ENCODE measurements at places on chromosomes 6 and 20.
A peak's percentile ranks its signal among the peaks of the same experiment; 100 is the strongest.

DNA sequence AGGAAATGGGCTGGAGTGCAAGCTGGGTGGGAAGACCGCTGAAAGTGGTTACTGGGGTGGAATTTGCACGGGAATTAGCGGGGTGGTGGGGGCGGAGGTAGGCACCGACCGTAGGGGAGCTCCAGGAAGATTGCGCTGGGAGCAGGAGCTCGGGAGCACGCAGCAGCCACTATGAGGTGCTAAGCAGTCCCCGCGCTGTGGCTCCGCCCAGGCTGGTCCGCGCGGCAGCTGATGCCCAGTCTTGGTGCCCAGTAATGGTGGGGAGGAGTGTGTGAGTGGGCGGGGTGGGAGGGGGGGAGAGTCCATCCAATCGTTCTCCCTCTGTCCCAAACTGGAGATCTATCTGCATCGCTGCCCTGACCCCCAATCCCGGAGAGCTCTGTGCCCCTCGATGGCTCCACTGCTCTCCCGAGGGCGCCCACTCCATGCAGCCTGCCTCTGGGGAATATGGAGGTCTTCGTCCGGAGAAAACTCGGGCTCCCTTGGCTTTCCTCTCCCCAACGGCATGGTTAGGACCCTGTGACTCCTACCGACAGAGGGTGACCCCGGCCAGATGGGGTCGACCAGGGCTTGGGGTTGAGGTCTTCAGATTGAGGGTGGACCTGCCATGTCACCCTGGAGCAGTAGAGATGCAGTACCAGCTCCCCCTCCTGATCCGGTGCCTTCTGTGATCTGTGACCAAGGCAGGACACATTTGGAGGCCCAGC lies 5.3 kb downstream of the TP53TG5 start:
- DNase-seq = peak; percentile 35

- DNase-seq = no peak
Measured at GRCh38 chr6:140370976-140371870, 996.8 kb upstream of the CITED2 start.

- DNase-seq = no peak
Measured at GRCh38 chr6:35518566-35519312, 6.0 kb upstream of the TULP1 start.

GRCh38 chr20:58054082-58054779 lies 174.2 kb downstream of the ANKRD60 start:
- DNase-seq = no peak

- DNase-seq = no peak
Measured at GRCh38 chr6:16163066-16163465, 34.2 kb downstream of the MYLIP start.

DNA sequence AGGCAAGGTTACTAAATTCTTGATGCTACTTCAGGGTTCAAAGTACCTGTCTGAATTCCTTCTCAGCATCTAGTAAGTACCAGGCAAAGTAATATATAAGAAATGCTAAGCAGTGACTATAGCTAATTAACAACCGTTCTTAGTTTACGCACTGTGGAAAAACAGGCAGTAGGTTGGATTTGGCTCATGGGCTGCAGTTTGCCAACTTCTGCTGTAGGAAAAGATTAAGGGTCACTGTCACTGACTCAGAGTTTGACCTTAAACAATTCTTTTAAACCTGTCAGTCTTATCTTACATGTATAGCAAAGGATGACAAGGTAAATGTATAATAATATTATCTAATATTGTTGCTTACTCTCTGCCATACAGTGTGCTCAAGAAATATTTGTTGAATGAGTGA lies 42.3 kb downstream of the CTNNBL1 start:
- DNase-seq = no peak

DNA sequence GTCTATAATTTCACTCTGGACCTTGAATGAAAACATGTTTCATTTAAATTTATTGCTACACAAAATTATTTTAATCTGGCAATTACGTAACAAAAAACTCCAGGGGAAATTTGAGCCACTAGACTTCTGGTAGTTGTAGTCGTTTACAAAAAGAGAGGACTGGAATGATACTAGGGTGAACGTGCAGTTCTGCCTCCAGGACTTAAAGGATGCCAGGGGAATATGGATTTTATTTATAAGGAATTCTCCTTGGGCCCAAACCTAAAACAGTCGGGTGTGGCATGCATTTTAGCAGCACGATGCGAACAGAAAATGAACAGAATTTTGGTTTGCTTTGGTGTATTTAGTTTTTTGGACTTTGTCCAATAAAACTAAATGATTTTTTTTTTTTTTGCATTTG lies 76.9 kb downstream of the PRL start:
- no peak for DNase-seq

DNA sequence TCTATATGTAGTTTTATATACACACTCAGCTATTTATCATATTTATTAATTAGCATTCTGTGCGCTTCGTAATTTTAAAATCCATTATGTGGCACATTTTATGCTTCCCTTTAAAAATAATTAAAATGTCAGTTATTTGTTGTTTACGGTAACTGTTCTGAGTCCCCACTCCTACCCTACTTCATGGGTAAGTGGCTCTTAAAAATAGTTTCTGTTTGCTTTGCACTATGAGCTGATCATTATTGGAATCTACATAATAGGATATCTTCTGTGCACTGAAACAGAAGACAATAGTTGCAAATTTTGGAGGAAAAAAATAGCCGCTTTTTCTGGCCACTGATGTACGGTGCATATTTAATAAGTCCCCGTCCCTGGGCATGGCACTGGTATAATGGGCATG lies 25.2 kb downstream of the LCA5 start:
- DNase-seq = no peak

- DNase-seq = no peak
Measured at GRCh38 chr20:57559289-57559634, 1.6 kb upstream of the PCK1 start.

GRCh38 chr6:11532097-11532496 lies 5.5 kb upstream of the TMEM170B start:
- no peak for DNase-seq

GRCh38 chr6:63802606-63803206 lies 167.1 kb downstream of the PHF3 start:
- peak; percentile 28 for DNase-seq

DNA sequence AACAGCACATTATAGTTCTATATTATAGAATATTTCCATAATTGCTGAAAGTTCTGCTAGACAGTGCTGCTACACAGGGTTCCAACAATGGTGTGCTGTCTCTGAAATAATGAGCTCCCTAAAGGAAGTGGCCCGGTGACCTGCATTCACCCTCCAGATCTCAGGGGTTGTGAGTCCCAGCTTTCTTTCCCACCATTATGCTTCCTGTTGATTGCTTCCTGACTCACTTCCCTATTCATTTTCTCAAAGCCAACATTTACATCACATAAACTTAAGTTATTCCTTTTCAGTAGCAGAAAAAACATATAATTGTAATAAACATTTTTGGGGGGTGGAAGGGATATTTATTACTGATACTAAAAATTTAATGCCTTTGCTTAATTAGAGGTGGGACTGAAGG lies 12.9 kb upstream of the CCN6 start:
- DNase-seq = no peak

GRCh38 chr20:2708073-2708415 lies 15.5 kb downstream of the EBF4 start:
- DNase-seq = no peak

DNA sequence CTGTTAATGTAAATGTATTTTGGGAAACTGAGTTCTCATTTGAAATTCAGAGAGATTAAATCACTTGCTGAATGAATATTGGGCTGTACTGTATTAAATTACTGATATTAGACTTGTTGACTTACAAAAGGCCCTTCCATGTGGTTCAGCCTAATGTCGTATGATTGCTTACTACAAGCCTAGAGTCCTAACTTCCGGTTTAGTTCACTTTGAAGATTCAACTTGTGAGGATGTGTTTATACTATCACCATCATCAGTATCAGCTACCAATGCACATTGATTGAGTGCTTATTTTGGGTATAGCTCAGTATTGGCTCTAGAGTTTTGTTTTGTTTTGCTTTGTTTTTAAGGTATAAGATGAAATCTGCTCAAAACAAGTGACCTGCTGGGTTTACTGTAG lies 48.3 kb downstream of the FAM217A start:
- DNase-seq = no peak

- peak; percentile 88 for DNase-seq
Measured at GRCh38 chr20:38692436-38693411, 31.6 kb upstream of the SLC32A1 start.

- no peak for DNase-seq
Measured at GRCh38 chr20:17959257-17959627, 9.4 kb downstream of the SNX5 start.

GRCh38 chr6:142870787-142871415 lies 74.1 kb downstream of the HIVEP2 start:
- no peak for DNase-seq

GRCh38 chr6:165660857-165661663 lies 2.0 kb downstream of the PDE10A start:
- DNase-seq = no peak

- DNase-seq = peak; percentile 4
Measured at GRCh38 chr20:25288291-25289181, 40.7 kb downstream of the PYGB start.

DNA sequence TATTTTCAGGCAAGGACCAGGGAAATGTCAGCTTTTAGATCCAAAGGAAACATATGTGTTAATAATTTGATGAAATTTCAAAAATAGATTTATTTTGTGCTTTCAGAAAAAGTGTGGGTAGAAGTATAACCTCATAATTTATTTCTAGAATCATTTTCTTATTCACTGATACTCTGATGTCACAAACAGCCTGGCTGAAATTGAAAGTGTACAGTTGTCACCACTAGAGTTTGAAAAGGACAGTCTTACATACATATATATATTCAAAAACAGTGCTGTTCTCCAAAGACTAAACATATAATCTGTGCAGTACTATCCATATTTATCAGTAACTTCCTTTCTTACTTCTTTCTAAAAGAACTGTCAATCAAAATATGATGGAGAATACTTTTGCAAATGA lies 254.4 kb upstream of the KCNQ5 start:
- DNase-seq = no peak

- DNase-seq = no peak
Measured at GRCh38 chr6:6918216-6918983, 189.4 kb upstream of the RREB1 start.

DNA sequence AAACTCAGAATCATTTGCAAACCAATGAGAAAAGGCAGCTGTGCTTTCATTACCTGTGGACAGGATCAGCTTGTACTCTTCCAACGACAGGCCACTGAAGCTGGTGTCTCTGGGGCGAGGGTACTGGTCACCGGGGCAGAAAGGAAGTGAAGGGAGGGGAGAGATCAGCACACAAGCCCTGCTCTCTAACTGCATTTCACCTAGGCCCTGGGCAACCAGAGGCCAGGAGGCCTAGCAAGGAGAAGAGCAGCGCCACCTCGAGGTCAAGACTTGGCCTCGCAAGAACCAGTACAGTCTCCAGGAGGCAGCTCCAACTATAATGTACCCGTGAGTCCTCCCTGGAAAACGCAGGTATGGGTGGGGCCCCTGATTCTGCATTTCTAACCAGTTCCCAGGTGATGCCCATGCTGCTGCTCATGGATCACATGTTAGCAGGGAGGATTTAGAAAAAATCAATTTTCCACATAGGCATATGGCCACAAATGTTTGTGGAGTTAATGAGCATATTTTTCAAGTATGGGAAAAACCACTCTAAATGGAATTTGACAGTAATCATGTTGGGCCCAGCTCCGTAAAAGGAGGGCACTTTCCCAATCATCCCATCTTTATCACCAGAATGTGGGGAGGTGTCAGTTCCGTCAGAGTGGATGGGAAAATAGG lies 11.0 kb downstream of the UQCC2 start:
- peak; percentile 84 for DNase-seq

- no peak for DNase-seq
Measured at GRCh38 chr20:45853484-45853883, 3.7 kb downstream of the ACOT8 start.

DNA sequence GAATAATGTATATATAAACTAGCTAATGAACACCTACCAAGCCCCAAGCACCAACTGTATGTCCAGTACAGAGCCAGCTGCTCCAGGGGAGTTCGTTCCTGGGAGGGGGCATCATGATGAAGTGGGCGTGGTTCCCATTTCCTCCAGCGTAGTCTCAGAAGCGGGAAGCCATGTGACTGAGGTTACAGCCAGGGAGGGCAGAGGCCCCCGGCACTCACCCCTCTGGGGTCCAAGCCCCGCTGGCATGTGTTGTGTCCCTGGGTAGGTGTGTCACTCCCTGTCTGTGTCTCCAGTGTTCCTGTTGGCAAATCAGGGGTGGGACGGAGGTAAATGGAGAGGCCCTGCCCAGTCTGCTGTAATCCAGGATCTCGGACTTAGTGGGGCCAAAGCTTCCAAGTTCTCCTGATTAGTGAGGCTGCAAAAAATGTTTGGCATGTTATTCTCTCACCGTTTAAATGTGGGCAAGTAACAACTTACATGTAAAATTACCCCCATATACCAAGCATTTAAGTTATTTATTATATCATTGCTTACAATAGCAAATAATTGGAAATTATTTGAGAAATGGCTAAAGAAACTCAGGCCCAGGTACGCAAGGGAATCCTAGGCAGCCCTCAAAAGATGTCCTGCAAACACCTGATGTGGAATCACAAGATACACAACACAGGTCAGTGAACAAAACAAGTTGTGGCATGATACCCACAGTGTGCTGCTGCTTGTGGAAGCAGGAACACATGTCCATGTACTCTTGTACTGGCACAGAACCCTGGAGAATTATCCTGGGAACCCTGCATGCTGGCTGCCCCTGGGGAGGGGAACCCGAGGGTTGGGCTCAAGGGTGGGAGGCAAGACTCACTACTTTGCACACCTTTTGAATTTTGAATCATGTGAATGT lies 22.2 kb downstream of the FAM110A start:
- no peak for DNase-seq

- no peak for DNase-seq
Measured at GRCh38 chr6:12955956-12956355, 239.4 kb downstream of the PHACTR1 start.

DNA sequence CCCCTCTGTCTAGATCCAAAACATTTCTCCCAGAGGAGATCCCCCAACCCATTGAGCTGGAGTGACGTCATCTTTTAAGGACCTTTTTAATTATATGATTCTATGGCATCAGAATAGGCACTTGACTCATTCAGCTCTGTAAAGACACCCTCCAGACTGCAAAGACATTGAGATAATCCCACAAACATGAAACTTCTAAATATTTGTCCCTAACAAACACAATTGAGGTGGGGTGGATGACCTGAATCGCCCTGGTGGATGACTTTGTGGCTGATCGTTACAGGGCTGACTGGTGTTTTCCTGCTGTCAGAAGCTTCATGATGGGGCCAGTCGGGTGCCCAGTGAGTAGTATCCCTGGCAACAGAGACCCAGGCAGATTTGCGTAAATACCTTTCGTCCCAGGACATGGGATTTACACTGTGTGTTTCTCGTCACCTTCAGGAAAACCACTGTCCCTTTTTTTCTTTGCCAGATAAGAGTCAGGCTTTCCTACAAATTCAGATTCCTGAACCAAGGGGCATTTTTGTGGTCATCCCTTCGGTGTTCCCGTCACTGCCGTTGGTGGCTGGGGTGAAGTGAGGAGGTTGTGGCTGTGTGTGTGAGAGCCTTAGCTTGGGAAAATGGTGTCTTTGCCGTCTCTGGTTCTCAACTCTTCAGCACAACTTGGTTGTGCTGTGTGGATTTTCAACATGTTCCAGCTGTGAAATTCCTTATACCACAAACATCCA lies 5.3 kb upstream of the PCK1 start:
- no peak for DNase-seq

Data from BE2C (cell line).